Hematopoietic multipotent progenitor cell treated with erythropoietin and hydrocortisone succinate and interleukin-3 and kit ligand, for 17 days (in vitro differentiated cells): ENCODE measurements at places on chromosomes 4 and X.

- no peak for DNase-seq
Measured at GRCh38 chr4:46081248-46081647, 42.6 kb downstream of the GABRG1 start.

DNA sequence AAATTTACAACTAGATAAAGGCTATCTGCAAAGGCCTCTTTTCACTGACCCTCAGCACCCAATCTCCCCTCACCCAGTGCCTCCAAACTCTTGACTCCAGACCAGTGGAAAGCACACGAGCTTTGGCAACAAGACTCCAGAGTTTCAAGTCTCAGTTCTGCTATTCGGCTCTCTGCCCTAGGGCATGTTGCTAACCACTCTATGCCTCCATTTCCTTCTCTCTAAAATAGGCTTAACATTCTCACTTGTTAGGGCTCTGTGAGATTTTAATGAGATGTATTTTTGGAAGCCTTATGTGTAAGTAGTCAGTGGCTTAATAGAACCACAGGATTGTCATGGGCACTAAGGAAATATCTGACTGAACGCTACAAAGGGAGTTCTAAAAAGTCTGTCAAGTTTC lies 116.5 kb upstream of the IQCM start:
- no peak for DNase-seq

- DNase-seq = no peak
Measured at GRCh38 chr4:21544955-21545354, 403.6 kb downstream of the KCNIP4 start.

DNA sequence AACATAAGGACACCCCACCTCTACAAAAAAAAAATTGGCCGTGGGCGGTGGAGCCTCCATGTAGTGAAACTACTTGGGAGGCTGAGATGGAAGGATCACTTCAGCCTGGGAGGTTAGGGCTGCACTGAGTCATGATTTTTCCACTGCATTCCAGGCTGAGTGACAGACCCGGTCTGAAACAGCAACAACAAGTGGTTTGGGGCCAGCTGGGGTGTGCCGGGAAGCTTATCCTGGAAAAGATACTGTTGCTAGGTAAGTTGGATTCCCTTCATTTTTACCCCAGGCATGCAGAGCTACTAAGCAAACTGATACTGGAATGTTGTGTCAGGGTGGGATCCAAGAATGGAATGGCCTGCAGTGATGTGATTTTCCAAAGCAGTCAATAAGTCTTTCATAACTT lies 57.0 kb downstream of the XAGE2 start:
- no peak for DNase-seq

GRCh38 chr4:17618926-17619325 lies 4.5 kb downstream of the MED28 start:
- DNase-seq = no peak

DNA sequence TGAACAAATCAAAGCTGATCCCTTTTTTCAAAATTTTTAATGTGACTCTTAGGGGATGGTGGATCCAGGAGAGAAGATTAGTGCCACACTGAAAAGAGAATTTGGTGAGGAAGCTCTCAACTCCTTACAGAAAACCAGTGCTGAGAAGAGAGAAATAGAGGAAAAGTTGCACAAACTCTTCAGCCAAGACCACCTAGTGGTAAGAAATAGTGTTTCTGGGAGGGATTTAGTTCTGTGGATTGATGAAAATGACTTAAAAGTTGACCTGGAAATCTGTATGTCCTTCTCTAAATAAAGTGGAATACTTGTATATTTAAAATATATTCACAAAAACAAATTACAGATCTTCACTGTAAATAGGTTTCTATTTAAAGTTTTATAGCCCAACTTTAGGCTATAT lies 29.2 kb downstream of the NUDT9 start:
- DNase-seq = no peak
